8988T (cell line): ENCODE measurements at places on chromosomes 1 and 21.

- no peak for DNase-seq
Measured at GRCh38 chr1:174912264-174912663, 87.5 kb upstream of the CACYBP start.

DNA sequence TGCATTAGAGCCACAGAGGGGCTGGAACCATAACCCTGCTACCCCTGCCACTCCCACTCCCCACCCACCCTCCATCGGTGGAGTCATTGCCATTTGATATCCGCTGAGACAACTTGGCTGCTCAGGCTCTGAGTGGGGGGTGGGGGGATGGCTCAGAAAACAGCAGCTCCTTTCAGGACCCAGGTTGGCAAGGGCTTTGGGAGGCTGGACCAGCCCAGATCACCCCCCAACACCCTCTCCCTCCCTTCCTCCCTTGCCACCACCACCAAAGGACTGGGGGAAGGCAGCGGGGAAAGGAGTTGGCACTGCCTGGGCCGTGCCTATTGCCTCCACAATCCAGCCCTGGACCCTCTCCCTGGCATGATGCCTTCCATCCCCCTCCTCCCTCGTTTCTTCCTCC, 1.7 kb downstream of the KCNJ10 start:
- DNase-seq, result no peak

- DNase-seq, result no peak
Measured at GRCh38 chr1:59697150-59697800, 117.5 kb upstream of the HOOK1 start.

DNA sequence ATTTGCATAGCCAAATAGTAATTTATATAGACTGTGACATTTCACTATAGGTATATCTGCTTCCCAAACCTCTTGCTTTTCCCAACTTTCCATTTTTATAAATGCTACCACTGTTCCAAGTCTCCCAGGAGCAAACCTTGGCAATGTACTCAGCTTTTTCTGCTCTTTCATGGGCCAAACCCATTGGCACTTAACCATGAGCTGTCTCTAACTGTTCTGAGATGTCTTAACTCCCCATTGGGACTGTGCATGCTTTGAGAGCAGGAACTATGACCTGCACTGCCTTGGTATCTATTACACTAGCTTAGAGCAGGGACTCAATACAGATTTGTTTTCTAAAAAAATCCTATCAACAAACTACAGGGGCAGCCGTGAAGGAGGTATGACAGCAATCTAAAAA, 22.5 kb upstream of the KHDRBS1 start:
- no peak for DNase-seq

GRCh38 chr1:100719490-100719889, at the start of gene VCAM1:
VCAM1 (plus strand) TSS chr1:100719742; CDS start chr1:100719861, 119 bp downstream.
- DNase-seq, result no peak

DNA sequence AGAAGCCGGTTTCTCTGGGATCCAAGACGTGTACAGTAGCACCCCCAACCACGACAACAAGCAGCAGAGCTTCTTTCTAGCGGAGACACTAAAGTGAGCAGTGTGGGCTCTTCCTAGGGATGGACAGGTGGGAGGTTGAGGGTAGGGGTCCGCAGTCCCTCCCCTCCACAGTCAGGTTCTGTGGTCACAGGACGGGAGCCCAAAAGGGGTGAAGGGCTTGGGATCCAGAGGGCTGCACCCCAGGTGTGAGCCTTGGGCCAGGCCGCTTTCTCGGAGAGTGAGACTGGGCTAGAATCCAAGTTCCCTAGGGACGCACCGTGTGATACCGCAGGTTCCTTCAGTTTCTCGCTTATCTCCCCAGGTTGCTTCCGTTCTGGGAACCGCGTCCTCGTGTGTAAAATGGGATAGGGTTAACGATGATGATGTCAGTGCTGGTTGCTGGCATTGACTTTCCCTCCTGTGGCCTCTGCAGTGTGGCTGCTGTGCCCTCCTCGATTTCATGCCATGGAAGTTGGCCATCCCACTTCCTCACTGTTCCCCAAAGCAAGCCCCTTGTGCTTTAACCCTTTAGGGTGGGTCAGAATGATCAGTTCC, 17.3 kb upstream of the SELENON start:
- DNase-seq, result no peak

GRCh38 chr1:65208563-65208973, 60.6 kb downstream of the AK4 start:
- DNase-seq, result no peak
